ENCODE measurements at places on chromosomes 7 and 10.

- DNase-seq: no peak
These were observed 656 bp downstream of the VSTM4 start for GRCh38 chr10:49114718-49115014.

DNA sequence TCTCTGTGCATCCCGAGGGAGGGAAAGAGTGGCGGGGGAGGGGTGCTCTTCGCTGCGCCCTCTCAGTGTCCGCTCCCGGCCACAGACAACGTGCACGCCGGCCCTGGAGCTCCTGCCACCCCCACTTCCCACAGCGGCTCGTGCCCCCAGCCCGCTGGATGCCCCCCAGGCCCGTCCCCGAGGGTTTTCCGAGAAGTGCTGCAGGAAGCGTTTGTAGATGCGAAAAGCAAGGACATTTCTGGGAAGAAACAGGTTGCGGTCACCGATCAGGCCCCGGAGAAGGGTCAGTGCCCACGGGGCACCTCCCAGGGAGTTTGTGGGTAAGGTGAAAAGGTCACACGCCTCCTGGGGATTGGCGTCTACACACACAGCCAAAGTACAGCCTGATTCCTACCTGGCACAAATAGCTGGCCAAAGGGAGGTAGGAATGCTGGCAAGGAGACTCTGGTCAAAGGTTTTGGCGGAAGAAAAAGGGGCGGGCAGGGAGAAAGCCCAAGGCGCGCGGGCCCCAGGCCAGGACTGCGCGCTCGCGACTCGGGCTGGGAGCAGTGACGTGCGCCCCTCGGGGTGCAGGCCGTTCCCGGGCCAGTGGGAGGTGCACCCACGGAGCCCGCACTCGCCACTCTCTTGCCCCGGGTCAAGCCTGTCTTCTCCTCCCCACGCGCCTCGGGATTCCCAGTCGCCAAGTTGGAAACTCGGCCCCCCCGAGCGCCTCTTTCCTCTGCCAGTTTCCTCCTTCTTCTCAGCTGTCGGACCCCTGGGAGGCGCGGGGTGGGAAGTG lies 1.5 kb upstream of the NRP1 start:
- DNase-seq: peak; percentile 62

DNA sequence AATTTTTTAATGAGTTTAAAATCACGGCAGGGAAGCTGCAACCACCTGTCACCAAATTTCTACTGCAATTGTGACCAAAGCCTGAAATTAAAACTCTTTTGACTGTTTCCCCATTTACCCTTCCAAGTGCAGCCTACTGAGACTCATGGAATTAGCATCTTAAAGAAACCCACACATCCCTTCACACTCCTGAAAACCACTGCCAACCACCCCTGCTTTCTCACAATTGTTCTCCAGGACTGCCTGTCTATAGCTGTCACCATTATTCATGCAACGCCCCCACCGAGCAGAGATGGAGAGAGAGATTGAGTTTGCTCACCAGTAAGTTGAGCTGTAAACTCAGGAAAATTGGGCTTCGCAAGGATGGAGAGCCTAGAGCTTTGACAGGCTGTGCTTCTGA lies 383.8 kb upstream of the SORCS1 start:
- peak; percentile 20 for DNase-seq

GRCh38 chr7:140982508-140982907 lies 32.2 kb downstream of the MRPS33 start:
- DNase-seq: no peak

GRCh38 chr10:77291596-77292505 lies 345.8 kb downstream of the KCNMA1 start:
- no peak for DNase-seq

DNA sequence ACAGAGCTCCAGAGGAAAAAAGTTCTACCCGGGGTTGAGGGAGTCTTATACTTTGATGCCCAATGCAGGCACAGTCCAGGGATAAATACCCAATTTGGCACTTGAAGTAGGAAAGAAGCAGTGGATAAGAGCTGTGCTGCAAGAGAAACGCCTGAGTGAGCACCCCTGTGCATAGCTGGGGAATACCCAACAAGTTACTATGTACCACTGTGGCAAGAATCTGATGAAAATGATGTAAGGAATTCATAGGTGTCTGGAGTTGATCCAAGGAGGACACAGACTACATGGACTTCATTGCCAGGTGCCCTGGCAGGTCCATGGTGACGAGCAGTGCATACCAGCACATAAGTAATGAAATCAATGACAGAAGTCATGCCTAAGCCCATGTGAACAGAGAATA lies 183.7 kb upstream of the FEZF1 start:
- DNase-seq: no peak

DNA sequence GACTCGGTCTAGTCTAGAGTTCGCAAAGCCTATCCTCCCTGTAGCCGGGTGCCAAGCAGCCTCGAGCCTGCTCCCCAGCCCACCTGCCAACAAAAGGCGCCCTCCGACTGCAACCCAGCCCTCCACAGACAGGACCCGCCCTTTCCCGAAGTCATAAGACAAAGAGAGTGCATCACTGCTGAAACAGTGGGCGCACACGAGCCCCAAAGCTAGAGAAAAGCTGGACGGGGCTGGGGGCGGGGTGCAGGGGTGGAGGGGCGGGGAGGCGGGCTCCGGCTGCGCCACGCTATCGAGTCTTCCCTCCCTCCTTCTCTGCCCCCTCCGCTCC lies 622 bp upstream of the COL1A2 start:
- peak; percentile 73 for DNase-seq

DNA sequence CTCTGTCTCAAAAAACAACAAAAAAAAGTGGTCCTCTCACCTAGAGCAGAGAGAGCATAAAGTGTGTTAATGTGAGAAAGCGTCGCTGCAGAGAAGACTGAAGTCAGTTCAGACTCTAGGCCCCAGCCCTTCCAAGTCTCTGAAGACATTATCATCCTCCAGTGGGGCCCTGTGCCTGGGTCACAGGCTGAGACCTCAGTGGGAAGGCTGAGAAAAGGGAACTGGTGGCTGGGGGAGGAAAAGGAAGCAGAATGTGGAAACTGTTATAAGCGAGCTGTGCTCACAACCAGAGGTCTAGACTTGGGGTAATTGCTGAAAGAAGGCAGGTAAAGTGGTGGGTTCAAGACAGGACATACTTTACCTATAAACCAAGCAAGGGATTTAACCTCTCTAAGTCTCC lies 4.9 kb upstream of the RRP12 start:
- DNase-seq: no peak

- DNase-seq: no peak
These were observed 4.1 kb upstream of the LRRC17 start for GRCh38 chr7:102908676-102909075.

GRCh38 chr7:129975309-129975708 lies 22.5 kb upstream of the UBE2H start:
- peak; percentile 53 for DNase-seq
